Activated CD4-positive, alpha-beta T cell treated with anti-CD3 and anti-CD28 coated beads, Interleukin-2, amount 50 U/mL, for 48 hours (primary cell): ENCODE measurements at places on chromosomes 2 and 18.

DNA sequence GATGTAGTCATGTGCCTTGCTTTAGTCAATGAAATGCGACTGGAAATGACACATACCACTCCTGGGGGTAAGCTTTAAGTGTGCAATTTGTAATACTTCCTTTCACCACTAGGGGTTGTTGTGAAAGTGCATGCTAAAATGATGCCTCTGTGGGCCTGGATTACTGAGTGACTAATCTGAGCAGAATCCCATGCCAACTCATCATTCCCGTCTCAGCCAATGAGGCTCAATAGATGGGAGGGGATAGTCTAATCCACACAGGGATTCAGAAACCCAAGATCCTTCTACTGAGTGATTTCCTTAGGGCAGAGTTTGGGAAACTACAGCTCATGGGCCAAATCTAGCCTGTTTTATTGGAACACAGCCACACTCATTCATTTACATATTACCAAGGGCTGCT lies 54.0 kb downstream of the HRH4 start:
- DNase-seq, result no peak

DNA sequence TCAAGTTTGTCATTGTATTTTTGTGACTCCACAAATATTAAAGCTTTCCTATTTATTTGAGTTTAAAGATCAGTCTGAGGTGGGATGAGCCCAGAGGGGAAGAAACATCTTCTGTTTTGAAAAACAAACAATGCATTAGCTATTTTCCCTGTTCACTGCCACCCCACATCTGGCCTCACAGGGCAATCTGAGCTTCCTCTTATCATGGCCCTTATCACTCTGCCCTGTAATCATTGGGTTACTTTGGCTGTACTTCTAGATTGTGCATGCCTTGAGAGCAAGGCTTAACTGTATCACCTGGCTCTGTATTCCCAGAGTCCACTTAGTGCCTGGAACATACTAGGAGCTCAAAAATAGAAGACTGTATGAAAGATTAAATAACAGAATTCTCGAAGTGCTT lies 241.6 kb upstream of the NT5C1B start:
- DNase-seq, result no peak

DNA sequence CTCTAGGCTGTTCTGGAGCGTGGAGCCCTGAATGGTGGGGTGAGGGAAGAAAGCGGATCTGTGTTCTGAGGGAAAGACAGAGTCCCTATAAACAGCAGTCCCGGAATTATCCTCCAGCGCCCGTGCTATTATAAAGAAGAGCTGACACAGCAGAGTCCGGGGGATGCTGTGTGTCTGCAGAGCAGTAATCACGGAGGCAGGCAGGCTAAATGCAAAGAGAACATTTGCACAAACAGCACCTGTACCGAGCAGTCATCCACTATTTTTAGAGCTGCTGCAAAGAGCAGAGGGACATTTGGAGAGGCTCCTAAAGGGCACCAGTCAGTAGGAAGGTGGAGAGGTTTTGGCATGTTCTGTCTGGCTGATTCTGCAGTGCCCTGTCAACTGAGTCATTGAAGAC lies 293.8 kb upstream of the SLC14A2 start:
- DNase-seq, result no peak

DNA sequence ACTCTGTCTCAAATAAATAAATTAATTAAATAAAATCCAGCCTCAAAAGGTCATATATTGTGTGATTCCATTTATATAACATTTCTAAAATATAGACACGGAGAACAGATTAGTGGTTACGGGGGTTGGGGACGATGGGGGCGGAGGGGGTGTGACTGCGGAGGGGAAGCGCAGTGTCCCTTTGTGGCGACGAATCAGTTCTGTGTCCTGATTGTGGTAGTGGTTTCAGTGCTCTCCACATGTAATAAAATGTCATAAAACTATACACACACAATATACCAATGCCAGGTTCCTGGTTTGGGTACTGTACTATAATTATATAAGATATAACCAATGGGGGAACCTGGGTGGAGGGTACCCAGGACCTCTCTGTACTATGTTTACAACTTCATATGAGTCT lies 186.4 kb downstream of the ANAPC1 start:
- DNase-seq, result no peak

DNA sequence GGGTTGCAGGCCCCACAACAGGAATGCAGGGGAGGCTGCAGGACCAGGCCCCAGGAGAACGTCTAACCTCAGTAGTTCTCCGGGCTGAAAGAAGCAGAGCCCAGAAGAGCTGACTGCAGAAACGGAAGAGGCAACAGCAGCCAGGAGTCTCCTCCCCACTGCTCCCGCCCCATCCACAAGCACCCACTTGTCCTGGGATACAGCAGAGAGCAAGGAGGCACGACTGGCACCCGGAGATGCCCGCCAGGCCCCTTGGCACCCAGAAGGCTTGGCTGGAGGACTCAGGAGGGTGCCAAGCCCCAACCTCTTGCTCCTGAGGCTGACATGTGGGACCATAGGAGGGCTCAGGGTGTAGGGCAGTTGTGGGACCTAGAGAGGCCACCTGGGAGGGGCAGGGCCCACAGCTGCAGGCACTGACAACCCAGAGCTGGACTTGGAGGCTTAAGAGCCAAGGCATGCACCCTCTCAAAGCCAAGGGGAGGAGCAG lies 29.0 kb upstream of the TNS1 start:
- no peak for DNase-seq

DNA sequence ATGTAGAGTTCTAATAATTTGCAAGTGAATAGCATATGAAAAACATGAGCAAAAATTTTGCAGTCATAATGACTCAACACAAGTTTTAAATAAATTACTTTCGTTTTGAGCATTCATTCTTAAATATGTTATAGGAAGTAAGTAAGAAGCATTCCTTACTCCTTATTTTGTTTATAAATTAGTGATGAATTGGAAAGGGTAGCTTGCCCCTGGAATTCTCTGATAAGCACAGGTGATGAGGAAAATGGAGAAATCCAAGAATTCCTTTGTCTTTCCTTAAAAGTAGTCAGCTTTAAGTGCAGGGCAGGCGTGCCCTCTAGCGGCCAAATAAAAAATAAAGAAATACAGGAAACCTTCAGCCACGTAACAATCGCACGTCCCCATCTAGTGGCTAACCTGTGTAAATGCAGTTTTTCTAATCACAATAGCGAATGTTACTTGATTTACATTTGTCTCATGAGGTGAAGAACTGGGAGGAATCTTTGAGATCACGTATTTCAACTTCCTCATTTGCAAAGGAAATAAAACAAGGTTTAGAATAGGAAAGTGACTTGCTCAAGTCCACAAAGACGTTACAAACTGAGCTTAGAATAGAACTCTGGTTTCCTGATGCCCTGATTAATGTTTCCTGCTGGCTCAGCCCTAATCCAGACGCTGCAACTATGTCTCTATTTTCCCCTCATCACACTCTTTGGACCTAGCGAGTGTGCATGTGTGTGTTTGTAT lies 47.2 kb upstream of the ZNG1B start:
- peak; percentile 59 for DNase-seq

DNA sequence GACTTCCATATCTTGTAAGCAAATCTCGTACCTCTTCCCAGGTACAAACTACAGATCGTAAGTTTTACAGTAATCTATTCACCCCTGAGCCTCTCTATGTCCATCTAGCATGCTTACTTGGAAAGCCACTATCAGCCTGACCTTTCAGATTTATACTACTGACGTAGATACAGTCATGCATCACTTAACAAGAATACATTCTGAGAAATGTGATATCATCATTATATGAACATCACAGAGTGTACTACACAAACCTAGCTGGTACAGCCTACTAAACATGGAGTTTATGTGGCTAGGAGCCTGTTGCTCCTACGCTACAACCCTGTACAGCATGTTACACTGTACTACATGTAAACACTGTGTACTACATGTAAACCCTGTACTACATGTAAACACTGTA lies 293.2 kb upstream of the ZNF804A start:
- no peak for DNase-seq

DNA sequence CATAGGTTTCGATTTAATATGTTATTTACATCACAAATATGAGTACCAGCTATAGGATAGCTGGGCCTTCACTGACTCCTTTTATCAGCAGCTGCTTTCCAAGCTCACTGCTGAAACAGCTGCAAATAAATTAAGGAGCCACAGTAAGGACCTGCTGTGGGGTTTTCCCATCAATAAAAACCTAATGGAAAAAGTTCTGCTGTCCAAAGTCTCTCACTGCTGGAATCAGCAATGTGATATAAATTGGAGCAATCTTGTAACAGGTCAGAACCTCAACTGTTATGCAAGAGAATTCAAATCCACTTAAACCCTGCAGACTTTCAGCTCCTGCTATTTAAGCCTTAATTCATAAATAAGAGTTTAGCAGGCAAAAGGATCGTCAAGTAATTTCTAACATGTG lies 61.3 kb downstream of the NEB start:
- no peak for DNase-seq

DNA sequence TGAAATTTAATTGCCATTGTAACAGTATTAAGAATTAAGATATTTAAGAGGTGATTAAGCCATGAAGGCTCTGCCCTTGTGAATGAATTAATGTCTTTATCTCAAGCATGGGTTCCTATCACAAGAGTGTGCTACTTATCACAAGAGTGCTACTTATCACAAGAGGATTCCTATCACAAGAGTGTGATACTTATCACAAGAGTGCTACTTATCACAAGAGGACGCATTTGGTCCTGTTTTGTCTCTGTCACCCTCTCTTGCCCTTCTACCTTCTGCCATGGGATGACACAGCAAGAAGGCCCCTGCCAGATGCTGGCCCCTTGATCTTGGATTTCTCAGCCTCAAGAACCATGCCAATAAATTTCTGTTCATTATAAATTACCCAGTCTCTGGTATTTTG lies 13.2 kb upstream of the COL5A2 start:
- no peak for DNase-seq

- DNase-seq, result no peak
Observed at GRCh38 chr2:65664931-65665330, 232.5 kb upstream of the SPRED2 start.

- DNase-seq, result no peak
Observed at GRCh38 chr2:132477962-132478361, 61.4 kb downstream of the GPR39 start.

DNA sequence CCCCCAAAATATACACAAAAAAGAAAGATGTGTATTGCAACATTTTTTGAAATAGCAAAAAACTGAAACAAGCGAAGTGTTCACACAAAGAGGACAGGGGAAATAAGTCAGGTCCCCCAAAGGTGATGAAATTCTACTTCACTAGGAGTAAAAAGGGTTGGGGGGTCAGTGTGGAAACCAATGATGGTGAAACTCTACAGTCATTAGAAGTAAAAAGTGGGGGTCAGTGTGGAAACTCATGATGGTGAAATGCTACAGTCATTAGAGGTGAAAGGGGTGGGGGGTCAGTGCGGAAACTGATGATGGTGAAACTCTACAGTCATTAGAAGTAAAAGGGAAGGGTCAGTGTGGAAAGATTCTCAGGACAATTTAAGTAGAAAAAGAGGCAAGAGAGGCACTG lies 298.2 kb downstream of the EIPR1 start:
- no peak for DNase-seq

- no peak for DNase-seq
Observed at GRCh38 chr2:190432567-190433231, 24.5 kb downstream of the MFSD6 start.

DNA sequence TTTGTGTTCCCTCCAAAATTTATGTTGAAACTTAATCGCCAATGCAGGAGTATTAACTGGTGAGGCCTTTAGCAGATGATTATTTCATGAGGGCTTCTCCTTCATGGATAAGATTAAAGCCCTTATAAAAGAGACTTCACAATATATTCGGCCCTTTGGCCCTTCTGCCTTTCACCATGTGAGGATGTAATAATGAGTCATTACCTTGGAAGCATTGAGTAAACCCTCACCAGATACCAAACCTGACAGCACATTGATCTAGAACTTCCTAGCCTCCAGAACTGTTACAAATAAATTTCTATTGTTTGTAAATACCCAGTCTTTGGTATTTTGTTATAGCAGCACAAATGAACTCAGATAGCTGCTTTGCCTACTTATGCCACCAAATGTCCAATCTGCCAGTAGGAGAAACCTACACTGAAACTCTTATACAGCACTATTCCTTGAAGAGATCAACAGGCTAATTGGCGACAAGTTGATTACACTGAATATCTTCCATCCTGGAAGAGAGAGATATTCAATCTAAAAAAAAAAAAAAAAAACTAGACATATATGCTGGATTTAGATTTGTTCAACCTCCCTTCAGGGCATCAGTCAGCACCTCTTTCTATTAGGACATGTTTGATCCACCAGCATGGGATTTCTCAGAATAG lies 125.9 kb upstream of the COL5A2 start:
- DNase-seq, result no peak
